ENCODE measurements at places on chromosomes 4 and X.

DNA sequence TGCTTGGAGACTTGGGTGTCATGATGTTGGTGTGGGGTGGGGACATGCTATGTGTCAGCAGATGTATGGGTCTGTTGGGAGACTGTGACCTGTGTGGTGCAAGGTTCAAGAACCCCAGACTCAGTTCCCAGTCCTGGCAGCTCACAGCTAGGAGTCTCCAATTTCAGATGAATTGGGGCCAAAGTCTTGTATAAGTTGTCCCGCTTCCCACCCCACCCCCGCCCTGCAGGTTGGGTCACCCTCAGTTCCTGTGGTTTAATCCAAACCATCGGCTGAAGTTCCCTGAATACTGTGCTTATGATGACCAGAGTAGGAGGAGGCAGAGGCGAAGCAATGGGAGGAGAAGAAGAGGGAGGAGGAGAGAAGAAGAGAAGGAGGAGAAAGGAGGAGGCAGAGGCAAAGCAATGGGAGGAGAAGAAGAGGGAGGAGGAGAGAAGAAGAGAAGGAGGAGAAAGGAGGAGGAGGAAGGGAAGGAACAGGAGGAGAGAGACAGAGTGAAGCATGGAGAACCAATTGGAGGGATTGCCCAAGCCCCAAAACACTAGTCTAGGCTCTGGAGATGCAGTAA lies 112.6 kb downstream of the EFNB1 start:
- no peak for DNase-seq

DNA sequence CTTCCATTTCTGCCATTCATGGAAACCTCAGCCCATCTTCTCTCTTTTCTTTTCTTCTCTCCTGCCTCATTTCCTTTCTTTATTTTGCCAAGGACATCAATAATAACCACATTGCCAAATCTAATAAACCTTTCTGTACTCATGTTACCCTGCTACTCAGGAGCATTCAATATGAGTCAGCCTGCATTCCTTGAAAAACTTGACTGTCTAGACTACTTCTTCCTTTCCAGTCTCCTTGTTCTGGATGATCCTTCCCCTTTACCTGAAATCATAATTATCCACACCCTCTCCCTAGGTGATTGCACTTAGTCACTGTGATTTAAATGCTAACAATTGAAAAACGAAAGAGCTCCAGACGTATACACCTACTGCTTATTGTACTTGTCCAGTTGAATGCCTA lies 253.2 kb upstream of the CENPE start:
- DNase-seq, result no peak

GRCh38 chr4:171239196-171239595 lies 574.0 kb upstream of the GALNTL6 start:
- DNase-seq, result no peak

DNA sequence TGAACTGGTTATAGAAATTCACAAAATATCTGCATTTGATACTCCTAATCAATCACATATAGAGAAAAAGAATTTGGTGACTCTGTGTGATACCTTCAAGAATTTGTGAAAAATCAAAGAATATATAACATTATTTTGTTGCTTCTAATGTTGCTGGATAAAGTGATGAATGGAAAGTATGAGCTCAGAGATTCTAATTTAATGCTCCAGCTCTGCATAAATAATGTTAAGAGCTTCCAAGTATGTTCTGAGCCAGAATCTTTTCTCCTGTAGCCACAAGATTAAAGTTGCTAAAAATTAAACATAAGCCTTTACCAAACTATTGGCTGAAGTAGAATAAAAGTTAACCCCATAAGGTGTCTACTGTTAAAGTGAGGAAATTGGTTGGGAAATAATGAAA lies 294.7 kb upstream of the CT83 start:
- DNase-seq, result no peak

- DNase-seq, result no peak
These were observed 12.1 kb upstream of the PLAC1 start for GRCh38 chrX:134670134-134670924.

DNA sequence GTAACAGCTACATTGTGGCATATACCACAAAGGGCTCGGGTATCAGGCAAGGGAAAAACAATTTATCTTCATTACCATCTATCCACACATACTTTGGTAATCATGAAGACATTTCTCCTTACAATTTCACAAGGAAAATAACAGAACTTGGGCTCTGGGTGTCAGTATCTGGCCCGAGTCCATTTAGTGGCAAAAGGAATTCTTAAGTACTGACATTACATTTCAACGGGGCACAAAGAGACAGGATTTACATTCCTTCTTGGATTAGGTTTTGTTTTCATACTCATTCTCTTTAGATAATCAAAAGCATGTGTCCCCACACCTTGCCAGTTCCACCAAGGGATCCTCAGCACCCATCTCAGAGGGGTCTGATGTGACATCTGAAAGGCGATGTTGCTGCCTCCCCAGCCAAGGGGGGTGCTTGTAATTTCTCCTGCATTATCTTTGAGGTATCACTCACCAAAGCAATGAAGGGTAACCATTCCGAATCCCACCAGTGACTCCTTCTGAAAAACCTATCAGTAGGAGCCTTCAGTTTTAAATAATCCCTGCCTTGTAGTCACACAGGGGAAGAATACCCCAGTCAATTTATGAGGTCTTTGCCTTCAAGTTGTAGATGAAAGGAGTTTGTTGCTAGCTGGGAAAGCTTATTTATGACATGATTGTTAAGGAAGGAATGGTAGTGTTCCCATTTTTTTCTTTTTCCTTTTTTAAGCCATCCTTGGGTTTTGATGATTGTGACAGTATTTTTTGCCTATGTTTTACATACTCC lies 118.6 kb downstream of the PALLD start:
- no peak for DNase-seq

- no peak for DNase-seq
These were observed 84.1 kb downstream of the NHS start for GRCh38 chrX:17459008-17459611.

DNA sequence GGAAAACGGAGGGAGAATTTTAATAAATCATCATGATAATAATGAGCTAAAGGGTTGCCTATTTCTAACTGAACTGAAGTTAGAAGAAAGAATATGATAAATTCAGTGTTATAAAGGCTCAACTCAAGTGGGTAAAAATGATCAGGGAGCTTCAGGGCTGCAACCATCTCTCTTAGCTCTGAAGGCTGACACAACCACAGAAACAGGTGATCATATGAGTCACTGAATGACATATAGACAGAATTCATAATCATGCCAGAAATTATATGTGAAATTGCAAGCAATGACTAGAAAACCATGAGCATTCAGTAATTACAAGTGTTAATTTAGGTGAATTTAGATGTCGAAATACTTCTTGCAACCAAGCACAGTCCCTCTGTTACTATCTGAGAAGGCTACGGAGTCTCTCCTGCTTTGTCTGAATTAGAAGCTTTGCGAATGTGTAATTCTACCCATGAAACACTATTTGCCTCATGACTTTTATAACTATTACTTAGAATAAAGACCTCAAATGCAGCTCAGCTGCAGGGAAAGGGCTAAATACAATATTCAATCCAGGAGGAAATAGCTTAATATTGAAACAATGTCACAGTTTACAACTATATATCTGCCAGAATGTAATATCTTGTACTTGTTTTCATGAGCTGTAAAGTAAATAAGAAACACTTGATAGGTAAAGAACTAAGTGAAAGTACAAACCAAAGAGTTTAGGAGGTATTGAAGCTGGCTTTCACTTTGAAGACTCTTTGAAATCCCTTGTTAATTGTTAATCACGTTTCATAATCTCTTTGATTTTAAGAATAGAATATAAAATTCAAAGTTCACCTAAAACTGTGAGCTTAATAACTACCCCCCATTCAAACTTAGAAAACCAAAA lies 1972.6 kb downstream of the ARAP2 start:
- no peak for DNase-seq

DNA sequence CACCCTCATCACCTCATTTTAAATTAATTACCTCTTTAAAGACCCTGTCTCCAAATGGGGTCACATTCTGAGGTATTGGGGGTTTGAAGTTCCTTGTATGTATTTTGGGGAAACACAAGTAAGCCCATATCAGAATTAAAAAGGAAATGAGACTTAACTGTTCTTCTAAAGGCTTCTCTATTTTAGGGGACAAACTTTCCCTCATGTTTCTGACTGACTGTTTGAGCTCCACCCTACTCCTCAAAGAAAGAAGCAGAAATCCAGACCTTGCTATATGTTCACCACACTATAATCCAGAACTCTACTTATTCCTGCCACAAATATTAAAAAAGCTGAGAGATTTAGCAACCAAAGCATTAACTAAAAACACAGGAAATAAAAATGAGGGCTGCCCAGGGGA lies 258.8 kb downstream of the ARHGAP24 start:
- DNase-seq, result no peak

DNA sequence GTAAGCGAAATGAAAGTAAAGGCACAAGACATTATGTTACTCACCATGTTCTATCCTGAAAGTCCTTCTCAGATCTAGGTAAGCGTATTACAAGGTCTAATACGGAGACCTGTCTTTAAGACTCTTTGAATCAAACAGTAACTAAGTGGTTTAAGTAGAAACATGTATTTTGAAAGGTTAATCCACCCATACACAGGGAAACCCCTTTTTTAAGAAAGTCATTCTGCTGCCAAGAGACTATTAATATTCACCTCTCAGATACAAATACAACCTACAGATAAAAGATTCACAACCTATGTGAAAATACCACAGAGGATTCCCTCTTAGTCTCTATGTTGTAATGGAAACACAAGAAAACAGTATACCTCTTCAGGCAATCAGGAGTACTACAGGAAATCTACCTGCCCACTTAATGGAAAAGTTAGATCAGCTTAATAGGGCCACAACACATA lies 63.2 kb upstream of the TNIP3 start:
- no peak for DNase-seq

GRCh38 chr4:65983061-65983460 lies 312.8 kb upstream of the EPHA5 start:
- DNase-seq, result no peak

DNA sequence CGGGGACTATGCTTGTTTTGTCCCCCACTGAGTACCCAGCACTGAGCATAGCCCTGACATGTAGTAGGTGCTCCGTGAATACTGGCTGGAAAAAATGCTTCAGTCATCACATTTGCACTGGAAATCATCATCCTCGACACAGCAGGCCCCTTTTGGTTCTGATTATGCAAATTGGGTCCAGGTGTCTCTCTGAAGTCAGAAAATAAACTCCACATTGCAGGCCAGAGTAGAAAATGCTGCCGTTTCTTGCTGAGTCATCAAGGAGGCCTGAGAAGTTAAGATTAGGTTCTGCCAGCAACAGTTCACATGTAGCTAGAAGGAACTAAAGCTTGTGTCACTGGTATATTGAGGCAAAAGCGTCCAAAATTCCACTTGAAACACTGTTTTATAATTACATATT lies 15.0 kb upstream of the STK32B start:
- DNase-seq, result no peak

GRCh38 chrX:73577361-73577760 lies 14.4 kb downstream of the CHIC1 start:
- no peak for DNase-seq

- no peak for DNase-seq
These were observed 115.9 kb downstream of the NSUN7 start for GRCh38 chr4:40865696-40866095.
